ENCODE measurements at places on chromosomes 2 and 18. TPM values are rescaled to one million over a fixed set of nuclear protein-coding genes. Genes with fewer than 3 reads are reported as not detected.

DNA sequence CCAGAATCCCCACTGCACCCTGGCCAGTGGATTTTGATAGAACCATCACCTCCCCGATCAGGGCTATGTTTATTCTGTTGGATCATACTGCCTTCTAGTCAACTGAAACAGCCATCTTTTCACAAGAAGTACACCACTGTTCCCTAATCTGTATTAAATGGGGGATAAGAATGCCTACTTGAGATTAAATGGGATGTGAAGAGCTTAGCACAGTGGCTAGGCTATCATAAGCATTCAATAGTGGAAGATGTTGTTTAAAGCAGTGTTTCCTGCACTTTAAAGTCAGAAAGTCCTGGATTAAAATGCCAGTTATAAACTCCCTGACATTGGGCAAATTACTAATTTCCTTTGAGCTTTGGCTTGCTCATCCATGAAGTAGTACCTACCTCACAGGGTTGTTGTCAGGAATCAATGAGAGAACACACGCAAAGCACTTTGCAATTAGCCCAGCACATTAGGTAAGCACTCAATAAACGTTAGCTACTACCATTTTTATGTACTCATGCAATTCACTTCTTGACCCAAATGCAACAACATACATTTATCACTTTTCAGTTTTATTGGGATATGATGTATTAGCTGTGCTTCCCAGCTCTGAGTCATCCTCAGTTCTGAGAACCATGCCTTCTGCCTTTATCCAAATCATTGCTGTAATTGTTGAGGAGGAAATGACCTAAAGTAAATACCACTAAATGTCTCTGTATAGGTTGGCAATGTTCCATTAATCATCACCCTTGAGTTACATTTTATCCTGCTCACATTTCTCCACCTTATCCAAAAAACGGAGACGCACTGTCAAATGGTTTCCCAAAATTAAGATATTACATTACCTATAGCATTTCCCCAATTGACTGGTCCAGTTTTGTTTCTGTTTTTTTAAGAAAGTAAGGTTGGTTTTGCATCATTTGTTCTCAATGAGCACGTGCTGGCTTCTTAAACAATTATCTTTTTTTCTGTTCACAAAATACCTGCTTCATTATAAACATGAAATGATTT, 2.1 kb downstream of the TMEM247 start:
- DNase-seq, result no peak

NDC80 gene
- 7.4 TPM for total RNA-seq

DNA sequence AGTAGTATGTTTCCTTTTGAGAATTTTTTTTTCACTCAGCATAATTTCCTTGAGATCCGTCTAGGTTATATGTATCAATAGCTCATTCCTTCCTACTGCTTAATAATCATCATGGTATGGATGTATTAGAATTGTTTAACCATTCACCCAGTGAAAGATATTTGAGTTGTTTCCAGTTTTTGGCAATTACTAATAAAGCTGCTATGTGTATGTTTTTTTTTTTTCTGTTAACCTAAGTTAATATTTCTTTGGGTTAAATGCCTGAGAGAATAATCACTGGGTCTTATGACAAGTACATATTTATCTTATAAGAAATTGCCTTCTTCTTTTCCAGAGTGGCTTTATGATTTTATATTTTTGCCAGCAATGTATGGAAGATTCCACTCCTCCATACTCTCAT, 96.4 kb upstream of the ST6GAL2 start:
- no peak for DNase-seq

DNA sequence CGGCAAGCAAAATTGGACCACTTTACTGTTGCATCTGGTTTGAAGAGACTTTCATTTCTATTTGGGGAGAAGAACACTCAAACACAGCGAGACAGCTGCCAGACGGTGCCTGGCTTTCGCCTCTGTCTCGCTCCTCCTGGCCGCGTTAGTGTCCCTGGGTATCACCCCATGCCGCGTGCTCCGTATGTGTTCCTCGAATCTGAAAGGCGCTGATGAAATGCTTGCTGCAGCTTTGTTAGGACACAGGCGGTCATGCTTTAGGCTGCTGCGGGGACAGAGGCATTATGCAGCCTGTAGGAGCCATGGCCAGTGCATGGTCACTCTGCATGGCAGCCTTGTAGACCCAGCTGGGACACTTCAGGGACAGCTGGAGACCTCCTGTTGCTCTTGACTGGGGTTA, 53.9 kb downstream of the LDLRAD4 start:
- no peak for DNase-seq

PLB1 gene
- total RNA-seq, result not detected

Measured in activated T-cell treated with anti-CD3 and anti-CD28 coated beads, Interleukin-2, amount 50 U/mL, for 4 hours (primary cell).